ENCODE measurements at places on chromosomes 3 and 15.

- DNase-seq, result no peak
These were observed 238.5 kb upstream of the LRRN1 start for GRCh38 chr3:3560591-3561311.

DNA sequence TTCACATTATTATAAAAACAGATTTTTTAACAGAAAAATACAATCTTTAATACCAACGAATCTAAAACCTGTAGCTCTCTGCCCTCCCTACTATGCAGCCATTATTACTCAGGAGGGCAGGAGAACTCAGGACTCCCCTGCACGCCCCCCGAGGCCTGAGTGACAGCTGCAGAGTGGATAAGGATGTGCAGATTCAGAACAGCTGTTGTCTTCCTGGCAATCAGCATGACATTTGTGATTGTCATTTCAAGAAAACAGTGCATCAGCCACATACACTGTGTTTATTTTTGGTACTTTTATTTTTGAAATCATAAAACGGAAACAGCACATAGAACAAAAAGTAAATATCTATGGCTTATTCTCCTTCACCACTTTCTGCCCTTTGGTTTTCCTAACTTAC is 450.8 kb downstream of the OCA2 start:
- DNase-seq, result no peak

DNA sequence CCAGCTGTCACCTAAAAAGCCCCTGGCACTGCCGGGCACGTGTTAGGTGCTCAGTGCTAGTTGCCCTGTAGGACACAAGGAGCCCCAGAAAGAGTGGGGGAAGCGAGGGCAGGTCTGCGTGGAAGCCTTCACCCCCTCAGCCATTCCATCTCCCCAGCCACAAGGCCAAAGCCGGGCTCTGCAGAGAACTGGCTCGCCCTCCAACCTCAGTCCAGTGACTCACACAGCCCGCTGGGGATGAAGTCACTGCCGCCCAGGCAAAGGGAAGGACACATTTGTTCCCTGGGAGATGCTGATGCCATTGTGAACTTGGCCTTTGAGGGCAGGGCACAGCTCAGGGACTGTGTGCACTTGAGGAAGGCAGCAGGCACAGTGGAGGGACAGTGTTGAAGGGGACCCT is 48.1 kb downstream of the IQSEC1 start:
- DNase-seq, result no peak

GRCh38 chr3:189937302-189938127 is 183.2 kb downstream of the P3H2 start:
- no peak for DNase-seq

DNA sequence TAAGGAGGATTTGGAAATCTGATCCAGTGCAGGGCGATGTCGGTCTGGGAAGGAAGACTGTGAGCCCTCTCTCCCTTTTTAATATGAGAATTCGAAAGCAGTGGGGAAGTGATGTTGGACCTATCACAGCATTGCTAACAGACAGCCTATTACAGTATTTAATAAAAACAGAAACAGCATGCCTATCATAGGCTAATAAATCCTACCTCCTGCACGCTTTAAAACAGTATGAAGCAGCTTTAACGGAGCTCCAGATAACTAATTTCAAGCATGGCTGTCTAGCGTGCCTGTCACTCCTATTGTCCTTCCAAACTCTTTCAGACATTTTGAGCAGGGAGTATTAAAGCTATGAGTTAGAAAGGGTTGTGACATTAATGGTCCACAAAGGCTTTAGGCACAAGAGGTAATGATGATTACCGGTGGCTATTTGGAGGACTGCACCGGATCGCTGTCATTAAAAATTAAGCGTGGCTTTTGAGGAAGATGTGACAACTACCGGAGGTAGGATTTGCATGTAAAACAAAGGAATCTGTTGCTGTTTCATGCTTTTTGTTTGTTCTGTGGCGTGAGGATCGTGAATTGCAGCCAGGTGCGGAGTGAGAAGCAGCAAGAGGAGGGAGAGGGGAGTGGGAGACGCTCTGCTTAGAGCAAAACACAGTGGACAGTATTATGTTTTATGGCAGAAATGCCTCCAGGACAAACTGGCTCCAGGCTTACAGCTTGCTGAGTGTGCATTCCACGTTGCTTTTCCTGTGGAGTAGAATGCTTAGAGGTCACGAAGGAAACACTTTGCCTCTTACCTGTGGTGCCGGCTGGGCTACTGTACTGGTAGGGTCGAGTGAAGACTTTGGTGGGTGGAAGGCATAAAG is at the start of gene KCNMB2:
TSS of gene KCNMB2 (plus strand) at position 226 of the 869 bp plus-strand sequence.
- no peak for DNase-seq

DNA sequence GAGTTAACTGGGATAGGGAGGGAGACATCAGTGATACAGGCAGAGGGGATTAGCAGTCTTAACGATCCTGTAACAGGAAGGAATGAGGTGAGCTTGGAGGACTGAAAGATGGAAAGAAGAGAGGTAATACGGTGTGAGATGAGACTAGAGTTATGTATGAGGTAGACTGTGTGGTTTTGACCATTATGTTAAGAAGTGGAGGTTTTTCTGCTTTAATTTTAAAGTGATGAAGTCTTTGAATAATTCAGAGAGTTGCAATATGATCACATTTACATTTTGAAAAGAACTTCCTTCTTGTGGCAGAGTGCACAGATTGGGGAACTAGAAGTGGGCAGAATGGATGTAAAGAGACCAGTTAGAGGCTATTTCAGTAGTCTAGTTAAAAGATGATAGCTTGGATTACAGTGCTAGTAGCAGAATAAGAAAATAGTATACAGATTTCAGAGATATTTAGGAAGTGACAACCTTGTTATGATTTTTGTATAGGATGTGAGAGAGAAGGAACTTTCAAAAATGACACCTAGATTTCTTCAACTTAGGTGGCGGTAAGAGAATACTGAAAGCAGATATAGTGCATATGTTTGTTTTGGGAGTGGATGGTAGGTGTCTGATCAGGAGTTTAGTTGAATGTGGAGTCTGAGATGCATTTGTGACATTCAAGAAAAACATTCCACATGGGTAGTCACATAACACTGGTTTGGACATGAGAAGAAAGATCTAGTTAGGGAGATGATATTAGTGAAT is 40.5 kb downstream of the STT3B start:
- DNase-seq, result no peak
